Tongue (tissue), 3 donors: ENCODE measurements at places on chromosomes 4 and X.

GRCh38 chrX:119273420-119274192, 37.5 kb downstream of the PGRMC1 start:
- DNase-seq = peak; percentile 32

DNA sequence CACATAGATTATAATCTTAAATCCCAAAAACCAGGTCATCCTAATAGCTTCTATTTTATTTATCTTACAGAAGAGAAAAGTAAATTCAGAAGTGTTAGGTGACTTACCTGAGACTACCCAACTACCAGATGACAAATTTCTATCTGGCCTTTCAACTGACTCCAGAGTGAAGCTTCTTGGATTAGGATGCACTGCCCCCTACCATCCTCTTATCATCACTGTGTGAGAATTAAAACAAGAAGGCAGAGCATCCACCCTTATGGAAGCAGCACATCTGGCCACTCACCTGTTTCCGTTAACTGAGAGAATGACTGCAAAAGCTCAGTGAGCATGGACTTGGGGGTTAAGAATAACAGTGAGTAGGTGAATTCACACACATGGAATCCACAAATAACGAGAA, 502.6 kb upstream of the TECRL start:
- DNase-seq = no peak

DNA sequence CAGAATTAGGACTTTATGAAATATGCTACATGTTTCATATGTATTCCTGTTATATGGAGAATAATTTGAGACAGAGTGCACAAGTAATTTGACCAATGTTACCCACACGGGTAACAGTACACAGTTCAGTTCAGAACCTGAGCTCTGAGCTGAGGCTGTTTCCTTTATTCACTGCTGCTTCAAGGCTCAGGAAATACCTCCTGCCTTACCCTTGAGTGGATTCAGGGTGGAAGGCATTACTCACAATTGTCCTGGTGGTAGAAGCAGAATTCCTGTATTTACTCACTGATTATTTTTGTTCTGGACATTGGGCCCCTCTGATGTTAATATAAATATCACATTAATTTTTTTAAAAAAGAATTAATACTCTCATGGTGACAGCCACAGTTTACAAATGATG, 73.5 kb upstream of the CAMK2D start:
- DNase-seq = no peak

GRCh38 chrX:39175418-39176057, 374.3 kb downstream of the MID1IP1 start:
- DNase-seq = no peak

DNA sequence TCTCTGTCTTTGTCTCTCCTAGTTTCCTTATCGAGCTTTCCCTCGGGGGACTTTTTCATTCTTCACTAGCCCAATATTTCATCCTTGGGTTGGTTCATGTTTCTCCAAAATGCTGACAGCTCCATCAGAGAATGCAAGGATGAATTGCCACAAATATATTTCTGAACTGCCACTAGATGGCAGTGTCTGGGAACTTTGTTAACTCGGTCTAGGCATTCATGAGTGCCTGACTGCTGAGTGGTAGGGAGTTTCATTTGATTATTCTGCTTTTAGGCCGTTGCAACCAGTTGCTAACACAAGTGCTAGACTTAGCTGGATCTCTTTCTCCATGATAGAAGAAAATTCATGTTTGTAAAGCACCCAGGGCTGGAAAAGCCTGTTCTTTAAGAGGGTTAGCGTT, 73.5 kb upstream of the RAP2C start:
- DNase-seq = peak; percentile 72
